Activated naive CD4-positive, alpha-beta T cell treated with anti-CD3 and anti-CD28 coated beads, Interleukin-2, amount 50 U/mL, for 72 hours (primary cell): ENCODE measurements at places on chromosomes 2 and 18. TPM values are rescaled to one million over a fixed set of nuclear protein-coding genes. Genes with fewer than 3 reads are reported as not detected.

Gene CMPK2
- 13.6 TPM for total RNA-seq

Gene SLC4A3
- not detected for total RNA-seq

Gene SERPINB3
- not detected for total RNA-seq

Gene SGO2
- total RNA-seq: 50.2 TPM

Gene AFF3
- total RNA-seq: 5.2 TPM

- no peak for DNase-seq
These were observed 19.6 kb upstream of the ESPNL start for GRCh38 chr2:238080518-238080917.

DNA sequence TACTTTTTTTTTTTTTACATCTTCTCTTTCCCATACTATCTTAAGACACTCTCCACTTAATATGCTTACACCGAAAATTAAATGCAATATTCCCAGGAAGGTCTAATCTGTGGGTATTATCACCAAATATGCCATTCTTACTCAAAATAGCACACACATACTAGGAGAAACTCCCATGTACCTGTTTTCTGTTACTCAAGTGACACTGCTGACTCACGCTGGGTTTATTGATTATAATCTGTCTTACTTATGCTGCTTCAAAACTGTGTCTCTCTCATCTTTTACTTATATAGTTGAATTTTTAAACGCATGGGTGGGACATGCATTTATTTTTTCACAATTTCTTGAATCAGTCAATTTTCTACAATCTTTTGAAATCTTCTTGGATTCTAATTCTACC lies 29.9 kb downstream of the MRPL19 start:
- DNase-seq: no peak

- no peak for DNase-seq
These were observed 328.9 kb downstream of the CLIP4 start for GRCh38 chr2:29444150-29444549.

- no peak for DNase-seq
These were observed 864.2 kb downstream of the SLC4A3 start for GRCh38 chr2:220491670-220492069.

DNA sequence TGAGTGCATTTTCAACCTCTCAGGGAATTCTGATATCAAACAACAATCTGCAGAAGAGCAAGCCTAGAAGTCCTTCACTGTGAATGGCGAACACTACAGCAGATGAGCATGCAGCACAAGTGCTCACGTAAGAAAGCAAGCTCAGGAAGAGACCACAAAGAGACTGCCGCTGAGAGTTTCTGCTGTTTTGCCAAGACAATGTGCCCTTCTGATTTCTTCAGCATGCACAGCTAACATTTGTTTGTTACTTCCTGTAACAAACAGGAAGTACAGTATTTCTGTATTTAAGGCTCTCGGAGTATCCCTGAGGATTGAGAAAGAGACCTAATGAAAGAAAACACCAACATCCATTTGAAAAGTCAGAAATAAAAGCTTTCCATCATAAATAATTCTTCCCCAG lies 45.9 kb downstream of the MBOAT2 start:
- no peak for DNase-seq

- DNase-seq: no peak
These were observed 50.3 kb upstream of the ZBTB7C start for GRCh38 chr18:48459465-48459864.

DNA sequence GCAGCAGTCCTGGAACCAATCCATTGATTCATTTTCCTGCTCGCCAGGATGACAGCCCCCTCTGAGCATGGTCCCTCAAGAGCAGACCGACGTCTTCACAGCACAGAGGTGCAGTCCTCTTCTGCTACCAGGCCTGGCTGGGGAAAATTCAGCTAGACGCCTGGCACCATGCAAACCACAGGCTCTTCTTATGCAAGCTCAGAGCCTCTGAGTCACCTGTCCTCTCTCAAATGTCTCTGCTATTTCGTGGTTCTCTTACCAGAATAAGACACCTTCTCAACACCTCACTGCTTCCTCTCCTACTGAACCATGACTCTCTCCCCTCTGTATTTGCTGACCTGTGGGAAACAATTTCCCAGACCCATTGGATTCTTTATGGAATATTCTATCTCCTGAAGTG lies 79.8 kb upstream of the CYRIA start:
- no peak for DNase-seq

GRCh38 chr2:101892377-101892776 lies 99.4 kb upstream of the IL1R2 start:
- DNase-seq: no peak

DNA sequence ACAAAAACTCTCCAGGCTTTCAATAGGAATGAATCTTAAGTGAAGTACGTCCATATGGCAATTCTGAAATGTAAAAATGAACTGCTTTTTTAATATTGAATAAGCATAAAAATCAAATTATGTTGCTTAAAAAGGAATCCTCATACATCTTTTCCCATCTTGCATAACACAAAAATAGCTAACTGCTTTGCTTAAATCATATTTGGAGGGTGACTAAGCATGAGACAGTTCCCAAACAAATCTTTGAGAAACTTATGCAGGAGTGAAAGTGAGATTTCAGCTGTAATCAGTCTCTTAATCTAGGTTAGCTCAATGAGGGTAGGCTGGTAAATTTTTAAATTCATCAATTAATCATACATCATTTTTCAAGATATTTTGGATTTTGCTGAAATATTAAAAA lies 111.5 kb downstream of the MBD5 start:
- no peak for DNase-seq

- no peak for DNase-seq
These were observed 74.7 kb upstream of the SNTG2 start for GRCh38 chr2:875687-876615.

DNA sequence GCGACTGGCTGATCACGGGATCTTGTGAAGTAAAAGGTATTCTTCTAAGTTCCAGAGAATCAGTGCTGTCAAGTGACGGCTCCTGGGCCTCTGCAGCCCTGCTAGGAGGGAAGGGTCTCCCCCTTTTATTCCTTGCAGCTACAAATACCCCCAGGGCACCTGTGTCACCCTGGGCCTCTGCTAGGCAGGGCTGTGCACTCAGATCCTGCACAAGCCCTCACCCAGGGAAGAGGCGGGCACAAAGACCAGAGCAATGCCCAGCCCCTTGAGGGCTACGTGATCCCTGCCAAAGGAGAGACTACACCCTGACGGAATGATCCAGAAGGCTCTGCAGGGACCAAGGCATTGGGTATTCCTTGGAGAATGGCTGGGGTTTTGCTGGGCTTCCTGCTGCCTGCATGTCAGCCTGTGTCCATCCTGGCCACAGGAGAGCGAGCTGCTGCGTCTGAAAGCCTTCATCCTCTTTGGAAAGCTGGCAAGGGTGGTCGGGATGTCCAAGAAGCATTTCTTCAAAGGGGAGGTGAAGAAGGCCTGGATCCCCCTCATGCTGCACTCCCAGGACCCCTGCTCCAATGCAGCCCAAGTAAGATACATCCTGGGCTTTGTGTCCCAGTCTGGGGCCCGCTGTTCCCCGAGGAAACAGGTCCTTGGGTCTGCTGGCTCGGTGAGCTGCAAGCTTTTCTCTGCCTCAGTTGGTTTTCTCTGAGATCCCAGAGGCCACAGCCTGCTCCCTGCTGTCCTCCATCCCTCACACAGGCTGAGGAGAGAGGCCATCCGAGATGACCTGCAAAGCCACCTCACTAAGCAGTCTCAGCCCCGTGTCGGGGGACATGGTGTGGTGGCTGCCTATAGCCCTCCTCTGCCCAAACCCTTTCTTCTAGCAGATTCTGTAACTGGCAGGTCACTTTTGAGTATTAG lies 24.9 kb downstream of the HJURP start:
- no peak for DNase-seq

DNA sequence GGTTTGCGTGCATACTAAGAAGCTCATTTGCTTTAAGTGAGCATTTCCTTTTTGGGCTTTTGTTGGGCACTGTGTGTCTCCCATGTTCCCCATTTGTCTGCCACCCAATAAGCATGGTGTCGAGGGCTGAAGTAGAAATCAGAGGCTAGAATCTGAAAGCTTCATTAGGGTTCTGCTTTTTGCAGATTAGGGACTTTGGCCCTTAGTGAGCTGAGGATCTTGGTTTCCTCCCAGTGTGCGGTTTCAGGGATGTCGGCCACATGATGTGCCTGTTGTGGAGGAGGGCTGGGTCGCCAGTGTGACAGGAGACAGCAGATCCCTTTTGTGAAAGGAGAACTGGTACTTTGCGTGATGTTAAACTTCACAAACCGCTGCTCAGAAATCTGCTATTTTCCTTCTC lies 41.1 kb downstream of the PLEKHB2 start:
- no peak for DNase-seq

DNA sequence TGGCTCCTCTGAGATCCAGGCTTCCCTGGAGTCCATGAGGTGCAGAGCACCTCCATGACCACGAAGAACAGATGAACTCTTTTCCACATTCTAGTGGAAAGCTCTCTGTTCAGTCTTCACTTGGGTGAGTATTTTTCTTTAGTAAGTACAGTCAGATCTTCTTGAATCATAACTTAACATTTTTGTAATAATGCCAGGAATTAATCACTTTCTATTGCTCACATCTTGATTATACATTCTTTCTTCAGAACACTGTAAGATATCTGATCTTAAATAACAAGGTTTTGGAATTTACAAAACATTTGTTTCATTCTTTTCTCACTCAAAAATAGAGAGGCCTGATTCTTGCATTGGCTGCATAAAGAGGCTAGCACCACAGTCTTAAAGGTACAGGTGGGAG lies 45.4 kb upstream of the RND3 start:
- no peak for DNase-seq

GRCh38 chr2:136131484-136131960 lies 13.6 kb upstream of the CXCR4 start:
- no peak for DNase-seq

- DNase-seq: no peak
These were observed 12.1 kb upstream of the ITGA6 start for GRCh38 chr2:172415157-172415864.

- no peak for DNase-seq
These were observed 79.2 kb downstream of the LAMA1 start for GRCh38 chr18:7038330-7038851.

DNA sequence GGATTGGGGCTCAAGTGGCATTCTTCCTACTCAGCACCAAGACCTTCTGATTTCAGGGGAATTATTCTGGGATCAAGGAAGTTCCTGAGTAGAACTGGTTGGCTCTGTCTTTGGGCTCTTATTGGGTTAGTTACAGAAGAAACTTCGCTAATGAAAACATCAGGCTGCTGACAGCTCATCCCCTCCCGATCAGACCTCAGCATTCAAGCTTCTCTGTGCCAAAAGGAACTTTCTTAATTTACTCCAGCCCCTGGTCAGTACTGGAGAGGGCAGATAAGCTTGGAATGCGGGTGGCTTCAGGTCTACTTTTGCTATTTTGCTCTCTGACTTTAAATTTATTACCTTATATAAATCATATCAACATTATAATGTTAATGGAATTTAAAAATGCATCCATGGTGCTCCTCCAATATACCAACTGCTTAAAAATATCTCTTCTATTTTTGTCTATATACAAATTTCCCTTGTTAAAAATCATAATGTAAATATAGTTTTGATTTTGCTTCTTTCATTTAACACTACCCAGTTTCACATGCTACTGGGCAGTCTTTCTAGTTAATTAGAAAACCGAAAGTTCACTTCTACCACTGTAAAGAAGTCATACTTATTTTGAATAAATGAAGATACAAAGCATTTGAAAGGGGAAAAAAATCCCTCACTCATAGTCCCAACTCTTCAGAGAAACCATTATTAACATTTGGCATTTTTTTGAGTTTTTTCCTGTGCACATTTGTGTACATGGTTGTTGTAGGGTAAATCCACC lies 34.4 kb downstream of the PCARE start:
- DNase-seq: no peak

DNA sequence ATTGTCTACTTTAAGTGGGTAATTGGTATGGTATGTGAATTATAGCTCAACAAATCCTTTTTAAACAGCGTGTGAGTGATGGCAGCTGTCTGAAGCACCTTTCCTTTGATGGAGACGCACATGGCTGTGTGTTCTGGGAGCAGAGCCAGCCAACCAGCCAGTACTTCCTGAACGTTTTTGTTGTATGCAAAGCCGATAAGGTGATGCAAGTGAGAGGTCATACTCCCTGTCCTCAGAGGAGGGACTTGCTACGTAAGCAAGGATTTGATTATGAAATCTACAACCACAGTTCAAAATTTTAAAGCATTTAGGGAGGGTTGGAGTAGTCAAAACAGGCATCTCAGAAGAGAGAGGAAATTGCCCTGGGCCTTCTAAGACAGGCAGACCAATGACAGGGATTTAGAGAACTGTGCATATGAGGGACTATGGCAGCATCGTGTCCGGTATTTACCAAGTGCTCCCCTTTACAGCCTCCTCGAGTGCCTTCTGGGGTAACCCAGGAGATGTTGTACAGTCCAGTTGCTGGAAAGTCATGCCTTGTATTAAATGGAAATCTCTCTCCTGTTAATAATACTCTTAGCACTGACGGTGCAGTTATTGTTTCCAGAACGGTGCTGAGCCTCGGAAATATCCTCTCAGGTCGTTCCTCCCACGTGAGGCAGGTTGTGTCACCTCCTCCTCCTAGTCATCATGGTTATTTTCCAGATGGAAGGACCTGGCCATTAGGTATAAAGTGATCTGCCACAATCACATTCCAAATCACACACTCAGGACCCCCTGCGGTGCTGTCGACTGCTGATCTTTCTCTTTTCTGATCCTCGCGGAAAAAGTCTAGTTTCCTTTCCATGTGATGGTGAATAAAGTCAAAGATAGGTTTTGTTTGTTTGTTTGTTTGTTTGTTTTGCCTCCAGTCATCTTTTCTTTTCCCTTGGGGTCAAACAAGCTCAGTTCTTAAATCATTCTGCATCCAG lies 28.4 kb downstream of the ARHGEF4 start:
- DNase-seq: no peak

DNA sequence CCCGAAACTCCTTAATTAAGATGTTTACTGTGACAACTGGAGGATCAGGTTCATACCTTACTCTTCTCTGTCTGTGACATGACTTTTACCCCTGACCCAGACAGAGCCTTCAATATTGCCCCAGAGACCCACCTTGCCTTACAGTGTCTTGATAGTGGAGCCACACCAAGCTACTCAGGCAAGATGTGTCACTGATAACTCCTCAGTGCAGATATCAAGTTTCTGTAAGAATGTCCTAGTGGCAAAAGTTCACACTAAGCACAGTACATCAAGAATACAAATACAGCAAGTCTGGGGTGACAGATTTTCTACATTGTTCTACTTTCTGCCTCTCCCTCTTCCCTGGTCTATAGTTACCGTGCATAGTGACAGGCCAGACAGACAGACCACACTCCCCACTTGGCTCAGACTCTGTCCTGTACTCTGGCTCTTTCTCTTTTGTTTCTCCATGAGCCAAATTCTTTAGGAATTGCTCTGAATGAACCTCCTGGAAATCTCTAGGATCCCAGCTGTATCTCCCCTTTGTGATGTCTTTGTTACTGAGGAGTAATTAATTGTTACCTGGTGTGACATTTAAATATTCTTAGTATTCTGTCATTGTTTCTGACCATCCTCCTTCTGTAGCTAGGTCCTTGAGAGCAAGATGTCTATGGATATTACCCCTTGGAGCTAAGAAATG lies 24.1 kb upstream of the APOB start:
- DNase-seq: no peak

GRCh38 chr18:75156139-75156750 lies 52.7 kb downstream of the PTGR3 start:
- no peak for DNase-seq

DNA sequence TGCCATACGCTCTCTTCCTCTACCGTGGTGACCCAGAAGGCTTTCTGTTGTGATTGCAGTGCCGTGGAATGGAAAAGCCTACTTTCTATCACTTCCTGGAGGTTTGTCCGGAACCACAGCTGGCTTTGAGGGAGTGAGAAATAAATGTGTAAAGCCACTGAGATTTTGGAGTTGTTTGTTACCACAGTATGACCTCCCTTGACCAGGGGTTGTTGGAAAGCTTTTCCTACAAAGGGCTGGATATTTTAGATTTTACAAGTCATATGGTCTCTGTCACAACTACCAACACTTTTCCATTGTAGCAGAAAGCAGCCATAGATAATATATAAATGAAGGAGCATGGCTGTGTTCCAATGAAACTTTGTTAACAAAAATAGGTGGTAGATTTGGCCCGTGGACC lies 70.3 kb downstream of the VAPA start:
- DNase-seq: no peak
